ENCODE measurements at places on chromosomes 5 and 9.

DNA sequence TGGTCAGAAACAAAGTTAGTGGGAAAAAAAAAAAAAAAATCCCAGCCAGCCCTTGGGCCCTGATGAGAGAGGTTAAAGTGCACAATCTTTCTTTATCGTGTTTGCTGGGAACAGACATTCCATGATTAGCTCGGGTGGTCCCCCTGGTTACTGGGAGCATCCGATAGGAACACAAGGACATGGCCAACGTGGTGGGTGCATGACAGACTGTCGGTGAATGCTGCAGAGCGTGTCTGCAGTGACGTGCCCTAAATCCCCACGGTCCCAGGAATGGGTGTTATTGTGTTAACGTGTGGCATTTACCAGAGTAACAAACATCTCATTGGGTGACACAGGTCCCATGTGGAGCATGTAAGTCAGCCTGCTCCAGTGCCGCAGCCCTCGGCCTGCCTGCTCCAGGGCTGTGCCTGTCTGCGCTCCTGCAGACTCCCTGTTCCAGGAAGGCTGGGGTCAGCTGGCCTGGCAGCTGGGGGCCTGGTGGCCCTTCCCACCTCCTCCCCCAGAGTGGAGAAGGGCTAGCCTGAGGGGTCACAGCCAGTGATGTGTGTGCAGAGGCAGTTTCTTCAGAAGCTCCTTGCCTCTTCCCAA lies 34.3 kb upstream of the TBC1D2 start:
- no peak for DNase-seq

- no peak for DNase-seq
These were observed 176.7 kb upstream of the PPP2R2B start for GRCh38 chr5:147055089-147055826.

GRCh38 chr5:159412284-159413046 lies 82.2 kb upstream of the IL12B start:
- DNase-seq, result peak; percentile 39

DNA sequence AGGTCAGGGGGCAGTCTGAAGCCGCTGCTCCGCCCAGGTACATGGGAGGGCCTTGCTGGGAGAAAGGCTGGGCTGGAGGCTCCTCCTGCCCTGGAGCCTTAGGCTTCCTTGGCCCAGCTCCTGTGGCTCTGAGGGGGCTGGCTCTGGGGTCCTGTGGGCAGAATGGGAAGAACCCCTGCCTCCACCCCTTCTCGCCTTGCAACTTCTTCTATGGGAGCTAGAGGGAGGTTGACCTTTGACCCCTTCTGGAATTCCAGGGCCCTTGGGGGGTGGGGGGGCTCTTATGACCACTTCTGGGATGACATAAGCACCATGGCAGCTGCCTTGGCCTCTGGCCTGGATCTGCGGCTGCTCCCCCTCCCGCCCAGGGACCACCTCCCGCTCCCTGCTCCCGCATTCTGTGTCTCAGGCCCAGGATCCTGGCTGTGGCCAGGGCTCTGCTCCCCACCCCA lies 32.2 kb downstream of the IER5L start:
- DNase-seq, result no peak

DNA sequence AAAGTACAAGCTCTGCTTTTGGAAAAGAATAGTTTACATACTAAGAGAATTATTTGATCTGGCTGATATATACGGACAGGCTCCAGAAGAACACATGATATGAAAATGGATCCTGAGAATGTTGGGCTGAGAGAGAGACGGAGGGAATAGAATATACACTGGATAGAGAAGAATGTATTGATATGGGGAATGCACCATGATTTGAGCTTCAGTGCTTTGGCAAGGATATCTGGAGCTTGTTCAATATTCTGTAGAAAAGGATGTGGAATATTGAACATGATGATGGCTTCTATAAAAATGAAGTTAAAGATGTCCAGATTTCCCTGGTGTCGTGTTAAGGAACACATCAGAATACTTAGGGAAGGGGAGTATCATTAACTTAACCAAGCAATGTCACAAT lies 280.5 kb upstream of the VLDLR start:
- no peak for DNase-seq

All from inflammatory macrophage (primary cell).